Activated CD4-positive, alpha-beta T cell treated with anti-CD3 and anti-CD28 coated beads for 4 hours (primary cell): ENCODE measurements at places on chromosomes 7 and 10.
A peak's percentile ranks its signal among the peaks of the same experiment; 100 is the strongest.

GRCh38 chr7:5683280-5683670, 98.2 kb downstream of the RNF216 start:
- DNase-seq, result no peak

DNA sequence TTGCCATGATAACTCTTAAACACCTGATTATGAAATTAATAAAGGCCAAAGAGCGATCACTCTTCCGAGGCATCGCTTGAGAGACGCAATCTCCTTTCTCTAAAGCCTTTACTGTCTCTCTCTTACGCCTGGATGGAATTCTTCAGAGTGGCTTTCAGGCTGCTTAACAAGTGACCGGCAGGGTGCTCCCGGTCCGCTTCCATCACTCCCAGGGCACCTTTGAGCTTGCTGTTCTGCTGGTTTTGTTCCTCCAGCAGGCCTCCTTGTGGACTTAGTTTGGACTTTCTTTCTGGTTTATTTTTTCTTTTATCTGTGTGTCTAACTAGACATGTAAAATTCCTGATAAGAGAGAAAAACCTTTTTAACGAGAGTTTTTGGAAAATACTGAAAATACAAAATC, 60.9 kb downstream of the MRPL32 start:
- no peak for DNase-seq

DNA sequence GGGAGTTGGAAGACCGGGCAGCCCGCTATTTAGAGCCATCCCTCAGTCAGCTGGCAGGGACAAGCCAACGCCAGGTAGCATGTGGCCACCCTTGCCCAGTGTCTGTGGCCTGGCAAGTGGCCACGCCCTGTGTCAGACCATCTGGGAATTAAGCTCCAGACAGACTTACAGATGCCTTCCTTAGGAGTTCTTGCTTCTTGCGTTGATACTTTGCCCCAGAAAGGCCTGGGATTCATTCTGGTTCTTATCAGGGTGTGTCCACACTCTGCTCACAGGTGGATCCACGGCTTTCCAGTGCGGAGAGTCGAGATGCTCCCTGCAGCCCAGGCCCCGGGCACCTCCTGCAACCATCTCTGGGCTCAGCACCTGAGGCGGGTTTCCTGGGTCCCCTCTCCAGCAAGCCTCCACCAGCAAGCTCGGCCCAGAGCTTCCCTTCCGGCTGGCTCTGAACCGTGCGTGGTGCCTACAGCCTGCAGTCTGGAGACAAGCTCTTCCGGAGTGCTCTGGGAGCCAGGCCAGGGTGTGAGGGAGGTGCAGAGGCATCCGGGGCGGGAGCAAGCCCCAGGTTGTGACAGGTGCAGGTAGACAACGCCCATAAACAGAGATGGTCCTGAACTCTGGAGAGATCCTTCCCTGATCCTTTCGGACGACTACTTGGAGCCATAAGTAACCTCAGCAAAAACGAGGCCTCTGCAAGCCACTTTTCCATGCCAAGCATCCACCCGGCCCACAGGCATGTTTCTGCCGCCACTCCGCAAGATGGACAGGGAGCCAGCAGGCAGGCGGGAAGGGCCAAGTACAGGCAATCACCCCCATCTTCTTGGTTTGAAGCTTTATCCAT, 32.3 kb upstream of the PPIF start:
- DNase-seq, result no peak

GRCh38 chr10:132560241-132560731, 22.7 kb downstream of the INPP5A start:
- no peak for DNase-seq

GRCh38 chr10:6621536-6621935, 41.5 kb upstream of the PRKCQ start:
- no peak for DNase-seq

- DNase-seq, result no peak
Observed at GRCh38 chr7:139588632-139589031, 65.1 kb downstream of the CLEC2L start.

- DNase-seq, result no peak
Observed at GRCh38 chr10:72311667-72312066, 37.9 kb downstream of the DDIT4 start.

DNA sequence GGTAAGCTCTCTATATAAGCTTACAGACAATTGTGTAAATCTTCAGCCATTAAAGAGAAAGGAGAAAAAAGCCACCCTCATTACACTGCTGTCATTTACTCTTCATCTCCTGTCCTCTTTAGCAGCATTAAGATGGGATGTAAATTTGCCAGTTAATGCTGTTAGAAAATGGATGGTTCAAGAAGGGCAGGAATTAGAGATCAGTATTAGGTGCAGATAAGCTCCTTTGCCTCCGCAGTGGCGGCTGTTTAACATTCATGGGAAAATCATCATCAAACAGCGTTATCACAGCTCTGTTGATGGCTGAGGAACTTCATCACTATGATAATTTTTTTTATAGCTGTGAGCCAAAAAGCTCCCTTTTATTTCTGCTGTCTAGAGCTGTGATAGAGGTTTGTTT, 61.8 kb upstream of the FAM204A start:
- no peak for DNase-seq

DNA sequence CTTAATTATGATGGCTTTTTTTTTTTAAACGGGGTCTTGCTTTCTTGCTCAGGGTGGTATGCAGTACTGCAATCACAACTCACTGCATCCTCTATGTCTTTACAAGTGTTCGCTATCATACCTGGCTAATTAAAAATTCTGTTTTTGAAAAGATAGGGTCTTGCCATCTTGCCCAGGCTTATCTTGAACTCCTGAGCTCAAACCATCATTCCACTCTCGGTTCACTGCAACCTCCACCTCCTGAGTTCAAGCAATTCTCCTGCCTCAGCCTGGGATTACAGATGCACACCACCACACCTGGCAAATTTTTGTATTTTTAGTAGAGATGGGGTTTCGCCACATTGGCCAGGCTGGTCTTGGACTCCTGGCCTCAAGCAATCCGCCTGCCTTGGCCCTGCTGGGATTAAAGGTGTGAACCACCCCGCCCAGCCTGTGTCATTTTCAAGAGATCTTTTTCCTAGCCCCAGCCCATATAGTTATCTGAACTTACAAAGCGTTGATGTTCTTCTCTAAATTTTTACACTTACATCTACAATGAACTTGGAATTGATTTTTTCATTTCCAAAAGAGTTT, 6.0 kb downstream of the HNRNPF start:
- DNase-seq, result no peak

DNA sequence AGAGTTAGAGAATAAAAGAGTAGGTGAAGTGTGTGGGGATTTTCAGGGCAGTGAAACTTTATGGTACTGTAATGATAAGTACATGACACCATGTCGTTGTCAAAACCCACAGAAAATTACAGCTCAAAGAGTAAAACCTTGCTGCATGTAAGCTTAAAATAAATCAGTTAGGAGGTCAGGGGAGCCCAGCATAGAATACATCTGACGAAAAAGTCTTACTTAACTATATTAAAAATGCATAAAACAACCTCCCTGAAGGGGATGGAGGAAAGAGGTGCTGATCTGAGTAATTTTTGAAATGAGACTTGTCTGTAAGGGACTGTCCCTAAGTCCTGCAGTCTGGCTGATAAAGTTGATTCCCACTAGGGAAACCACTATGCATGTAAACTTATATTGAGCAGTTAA, 49.8 kb upstream of the AKR1E2 start:
- DNase-seq, result no peak

DNA sequence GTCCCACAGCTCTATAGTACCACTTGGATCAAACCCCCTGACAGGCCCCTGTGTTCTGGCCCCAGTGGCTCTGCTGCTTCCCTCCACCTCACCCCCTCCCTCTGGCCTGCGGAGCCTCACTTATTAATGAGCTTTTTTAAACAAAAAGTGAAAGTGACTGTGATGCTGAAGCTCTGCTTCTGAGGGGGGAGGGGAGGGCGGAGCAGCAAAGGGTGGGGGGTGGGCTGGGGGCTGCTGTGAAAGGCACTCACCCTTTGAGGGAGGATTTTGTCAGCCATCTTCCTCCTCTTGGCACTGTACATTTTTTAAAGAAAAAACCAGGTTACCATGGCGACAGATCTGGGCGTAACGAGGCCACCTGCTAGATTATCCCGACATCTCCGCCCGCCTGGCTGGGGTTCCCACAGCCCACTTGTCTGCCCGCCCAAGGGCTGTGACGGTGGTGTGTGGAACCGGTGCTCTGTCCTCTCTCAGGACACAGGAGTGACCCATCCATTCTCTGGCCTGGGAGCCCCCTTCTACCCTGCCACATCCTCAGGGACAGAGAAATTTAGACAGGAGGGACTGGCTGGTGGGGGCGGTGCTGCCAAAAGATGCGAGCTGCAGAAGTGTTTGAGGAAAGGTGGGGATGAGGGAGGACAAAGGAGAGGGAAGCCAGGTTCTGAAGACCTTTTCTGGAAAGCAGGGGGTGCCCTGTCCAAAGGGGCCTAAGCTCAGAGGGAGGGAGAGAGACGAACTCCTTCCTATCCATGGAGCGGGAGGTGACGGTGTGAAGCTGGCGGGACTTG, 4.9 kb downstream of the SMARCD3 start:
- DNase-seq, result peak; percentile 39

- no peak for DNase-seq
Observed at GRCh38 chr10:69645296-69646184, 15.5 kb downstream of the FAM241B start.

DNA sequence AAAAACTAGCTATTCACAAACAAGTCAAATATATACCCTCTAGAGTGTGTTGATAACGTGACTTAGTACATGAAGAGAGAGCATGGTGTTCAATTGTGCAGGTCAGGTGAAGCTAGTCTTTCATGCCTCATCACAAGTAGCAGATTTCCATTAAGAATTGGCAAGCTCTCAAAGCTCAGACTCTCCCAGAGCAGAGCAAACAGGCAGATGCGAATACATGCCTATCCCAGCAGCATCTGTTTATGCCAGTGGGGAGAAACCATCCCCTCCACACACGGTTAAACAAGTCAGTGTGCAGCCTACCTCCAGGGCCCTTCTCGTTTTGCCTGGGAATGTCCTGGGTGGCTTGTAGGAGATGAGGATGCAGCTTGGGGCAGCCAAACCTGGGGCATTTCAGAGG, 532.5 kb upstream of the C7orf33 start:
- no peak for DNase-seq

- no peak for DNase-seq
Observed at GRCh38 chr7:47556511-47557180, 25.3 kb downstream of the TNS3 start.

DNA sequence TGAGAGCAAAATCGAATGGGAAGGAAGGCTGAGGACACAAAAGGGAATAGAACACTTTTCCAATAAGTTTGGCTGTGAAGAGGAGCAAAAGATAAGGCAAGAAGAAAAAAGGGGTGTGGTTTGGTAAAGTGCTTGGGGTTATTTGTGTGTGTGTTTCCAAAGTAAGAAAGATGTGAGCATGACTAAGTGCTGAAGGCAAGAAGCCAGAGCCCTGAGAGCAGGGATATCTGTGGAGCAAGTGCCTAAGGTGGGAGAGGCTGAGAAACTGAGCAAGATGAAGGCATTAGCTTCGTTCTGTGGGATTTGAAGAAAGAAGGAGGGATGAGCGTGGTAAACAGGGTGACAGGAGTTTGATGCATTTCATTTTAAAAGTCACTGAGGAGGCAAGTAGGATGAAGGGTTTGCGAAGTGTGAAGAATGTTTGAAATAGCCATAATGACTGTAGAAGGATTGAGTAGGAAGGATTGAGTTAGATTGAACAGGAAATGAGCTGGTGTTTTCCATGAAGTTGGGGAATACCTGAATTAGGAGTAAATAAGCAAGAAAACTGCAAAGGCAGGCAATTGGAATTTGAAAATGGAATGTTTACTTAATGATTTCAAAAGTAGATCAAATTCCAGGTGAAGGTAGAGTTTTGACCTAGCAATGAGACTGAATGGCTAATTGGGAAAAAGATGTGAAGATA, 19.9 kb upstream of the SP4 start:
- no peak for DNase-seq

- no peak for DNase-seq
Observed at GRCh38 chr10:104331208-104331838, 6.9 kb downstream of the ITPRIP start.

GRCh38 chr10:121928528-121928884, 675 bp upstream of the ATE1 start:
- DNase-seq, result no peak

GRCh38 chr7:2941216-2941859, 97.2 kb upstream of the GNA12 start:
- no peak for DNase-seq

DNA sequence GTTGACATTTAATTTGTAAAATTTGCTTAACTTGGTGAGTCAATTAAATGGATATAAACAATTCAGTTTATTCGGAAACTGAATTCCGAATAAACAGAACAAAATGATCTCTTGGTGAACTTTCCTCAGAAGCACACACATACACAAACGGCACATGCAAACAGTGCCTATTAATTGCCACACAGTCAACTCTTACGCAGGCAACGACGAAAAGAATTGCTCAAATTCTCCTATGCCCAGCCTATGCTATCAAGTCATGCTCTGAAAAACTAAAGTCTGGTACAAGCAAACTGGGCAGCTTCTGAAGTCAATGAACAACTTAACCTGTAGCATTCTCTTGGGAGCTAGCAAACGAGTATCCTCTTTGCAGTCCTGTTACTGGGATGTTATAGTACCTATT, 38.8 kb upstream of the ASL start:
- DNase-seq, result no peak

- no peak for DNase-seq
Observed at GRCh38 chr7:77661816-77662215, 34.4 kb upstream of the RSBN1L start.

DNA sequence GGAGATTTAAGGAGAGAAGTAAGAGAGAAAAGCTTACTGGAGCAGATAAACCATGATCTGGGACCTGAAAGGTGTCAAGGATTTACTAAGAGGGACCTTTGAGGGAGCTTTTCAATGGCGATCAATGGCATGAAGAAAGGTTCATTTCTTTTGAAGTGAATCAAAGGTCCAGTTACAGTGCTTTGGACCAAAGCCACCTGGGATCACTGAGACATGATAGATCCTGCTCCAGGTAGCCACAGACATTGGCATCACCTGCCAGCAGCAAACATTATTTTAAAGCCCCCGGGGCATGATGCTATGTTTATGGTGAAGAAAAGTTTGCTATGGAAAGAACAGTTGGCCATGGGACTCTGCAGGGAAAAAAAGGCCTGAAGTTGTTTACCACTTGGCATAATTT, 109.4 kb downstream of the SLC25A13 start:
- no peak for DNase-seq

DNA sequence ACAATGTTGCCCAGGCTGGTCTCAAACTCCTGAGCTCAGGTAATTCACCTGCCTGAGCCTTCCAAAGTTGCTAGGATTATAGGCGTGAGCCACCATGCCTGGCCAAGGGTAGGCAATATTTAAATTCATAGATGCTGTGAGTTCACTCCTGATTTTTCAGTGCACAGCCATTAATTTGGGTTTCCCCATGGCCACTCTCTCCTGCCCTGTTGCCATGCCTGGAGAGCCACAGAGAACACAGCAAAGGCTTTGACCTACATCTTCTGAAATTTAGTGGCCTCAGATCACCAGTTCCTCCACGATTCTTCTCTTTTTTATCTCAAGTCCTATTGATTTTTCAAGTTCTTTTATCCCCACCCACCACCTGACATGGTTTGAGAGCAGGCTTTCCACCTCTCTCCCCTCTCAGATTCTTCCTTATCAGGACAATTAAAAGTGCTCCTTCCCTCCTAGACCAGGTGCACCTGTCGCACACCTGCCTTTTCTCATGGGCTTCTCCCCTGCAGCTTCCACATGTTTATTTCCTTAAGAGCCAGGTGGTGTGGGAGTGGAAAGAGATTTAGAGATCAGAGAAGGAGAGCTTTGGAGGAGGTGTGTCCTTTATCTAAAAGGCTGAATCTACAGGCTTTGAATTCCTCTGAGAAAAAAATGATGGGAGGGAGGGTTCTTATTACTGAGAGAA, 123.8 kb downstream of the ADRA2A start:
- no peak for DNase-seq
